Left ventricle myocardium superior (tissue), 1 donor: ENCODE measurements at places on chromosomes 13 and 19. TPM values are rescaled to one million over a fixed set of nuclear protein-coding genes. Genes with fewer than 3 reads are reported as not detected.

- DNase-seq = no peak
Measured at GRCh38 chr13:67437244-67437643, 207.1 kb upstream of the PCDH9 start.

GRCh38 chr19:49014123-49014869 is 2.6 kb downstream of the LHB start:
- no peak for DNase-seq

- DNase-seq = no peak
Measured at GRCh38 chr13:63124863-63125262, 1709.2 kb upstream of the PCDH20 start.

DNA sequence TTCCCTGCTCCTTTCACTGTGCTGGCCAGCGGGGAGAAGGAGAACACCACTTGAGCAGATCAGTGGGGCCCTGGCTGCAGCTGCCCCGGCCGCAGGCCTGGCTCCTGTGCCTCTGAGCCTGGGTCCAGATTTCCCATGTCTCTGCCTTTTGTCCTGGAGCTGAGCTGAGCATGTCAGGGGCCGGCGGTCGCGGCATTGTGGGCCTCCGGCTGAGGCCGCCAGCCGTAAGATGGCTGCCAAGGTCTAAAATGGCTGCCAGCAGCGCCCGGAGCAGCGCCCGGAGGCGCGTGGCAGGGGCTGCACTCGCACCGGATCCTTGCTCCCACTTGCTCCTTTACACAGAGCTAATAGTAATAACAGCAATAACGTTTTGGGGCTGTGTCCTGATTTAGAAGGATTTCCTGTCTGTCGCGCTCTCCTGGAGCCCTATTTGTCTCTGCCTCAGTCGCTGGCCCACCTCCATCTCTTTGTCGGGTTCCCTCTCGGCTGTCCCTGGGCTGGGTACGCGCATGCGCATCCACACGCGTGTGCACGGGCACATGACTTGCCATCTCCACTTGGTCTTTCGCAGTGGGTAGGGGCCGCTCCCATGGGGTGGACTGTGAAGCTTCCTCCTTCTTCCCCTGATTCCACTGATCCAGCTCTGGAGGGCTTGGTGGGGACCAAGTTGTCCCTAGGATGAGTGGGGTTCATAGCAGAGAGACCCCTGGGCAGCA is 32.1 kb downstream of the LYL1 start:
- no peak for DNase-seq

The DNASE2 gene
- total RNA-seq = 19.2 TPM
